ENCODE measurements at places on chromosomes 12 and 14. TPM values are rescaled to one million over a fixed set of nuclear protein-coding genes. Genes with fewer than 3 reads are reported as not detected.

The AICDA gene
- polyA plus RNA-seq, result not detected

The CPNE6 gene
- 3.4 TPM for polyA plus RNA-seq

The OR11H6 gene
- not detected for polyA plus RNA-seq

The MYF5 gene
- polyA plus RNA-seq, result not detected

The PROX2 gene
- polyA plus RNA-seq, result not detected

The MOAP1 gene
- 40.1 TPM for polyA plus RNA-seq

The IL26 gene
- not detected for polyA plus RNA-seq

The ESPL1 gene
- 2.9 TPM for polyA plus RNA-seq

The FAM90A1 gene
- polyA plus RNA-seq, result 0.80 TPM

The RASSF8 gene
- polyA plus RNA-seq, result 12.0 TPM

The PMEL gene
- polyA plus RNA-seq, result 3.5 TPM

The KLRF2 gene
- polyA plus RNA-seq, result not detected

The BBOF1 gene
- polyA plus RNA-seq, result 7.6 TPM

The SCARB1 gene
- polyA plus RNA-seq, result 12.3 TPM

The TMEM119 gene
- polyA plus RNA-seq, result 4.1 TPM

The E2F7 gene
- polyA plus RNA-seq, result not detected

The DDX23 gene
- polyA plus RNA-seq, result 31.9 TPM

The C12orf54 gene
- not detected for polyA plus RNA-seq

The KLRC4 gene
- not detected for polyA plus RNA-seq

The TCL1B gene
- polyA plus RNA-seq, result not detected

The KIF21A gene
- polyA plus RNA-seq, result 16.8 TPM

The CAPZA3 gene
- 0.88 TPM for polyA plus RNA-seq
